ENCODE measurements at places on chromosomes 5 and 9.

DNA sequence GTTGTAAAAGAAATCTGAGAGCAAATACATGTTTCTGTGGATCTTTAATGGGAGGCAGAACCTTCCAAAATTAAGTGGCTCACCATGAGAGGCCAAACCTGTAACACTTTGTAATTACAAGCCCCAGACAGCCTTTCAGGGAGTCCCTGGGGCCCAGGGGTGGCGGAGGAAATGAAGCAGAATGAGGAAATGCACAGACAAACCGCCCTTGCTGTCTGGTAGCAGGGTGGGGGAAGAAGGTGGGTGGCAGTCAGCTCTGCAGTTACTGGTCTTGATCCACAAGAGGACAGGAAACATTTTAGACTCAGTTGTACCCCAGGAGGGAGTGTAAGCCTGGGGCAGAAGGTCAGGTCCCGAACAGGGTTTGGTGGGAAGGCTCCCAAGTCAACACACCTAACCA is 6.5 kb downstream of the ARL14EPL start:
- no peak for DNase-seq

DNA sequence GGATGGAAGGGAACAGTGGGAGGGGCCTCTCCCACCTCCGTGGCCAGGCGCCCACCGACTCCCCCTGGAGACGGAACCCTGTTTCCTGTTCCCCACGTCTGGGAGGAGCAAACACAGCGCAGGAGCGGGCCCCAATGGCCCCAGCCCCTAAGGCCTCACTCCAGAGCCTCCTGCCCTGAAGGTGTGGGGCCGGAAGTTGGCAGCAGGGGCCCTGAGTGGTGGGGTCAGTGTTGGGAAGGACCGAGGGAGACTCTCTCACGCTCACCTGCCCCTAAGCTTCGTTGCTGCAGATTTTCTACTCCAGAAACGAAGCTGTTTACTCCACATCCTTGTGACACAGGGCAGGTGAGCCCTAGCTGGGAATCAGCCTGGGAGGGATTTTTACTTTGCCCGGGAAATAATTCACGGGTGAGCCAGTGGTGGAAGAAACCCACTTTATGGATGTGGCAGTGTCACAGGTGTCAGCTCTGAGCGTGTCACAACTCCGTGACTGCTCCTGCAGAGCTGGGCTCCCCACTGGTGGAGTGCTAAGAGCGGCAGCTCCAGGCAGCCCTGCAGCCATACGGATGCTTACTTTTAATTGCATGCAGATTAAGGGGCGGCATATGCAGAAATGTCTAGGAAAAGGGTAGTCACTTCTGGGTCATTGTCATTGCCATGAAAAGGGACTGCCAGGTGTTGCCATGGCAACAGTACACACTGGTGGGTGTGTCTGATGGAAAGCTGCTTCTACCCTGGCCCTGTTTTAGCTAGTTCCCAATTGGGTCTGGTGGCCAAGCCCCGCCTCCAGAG is 77.5 kb upstream of the OLFM1 start:
- no peak for DNase-seq

DNA sequence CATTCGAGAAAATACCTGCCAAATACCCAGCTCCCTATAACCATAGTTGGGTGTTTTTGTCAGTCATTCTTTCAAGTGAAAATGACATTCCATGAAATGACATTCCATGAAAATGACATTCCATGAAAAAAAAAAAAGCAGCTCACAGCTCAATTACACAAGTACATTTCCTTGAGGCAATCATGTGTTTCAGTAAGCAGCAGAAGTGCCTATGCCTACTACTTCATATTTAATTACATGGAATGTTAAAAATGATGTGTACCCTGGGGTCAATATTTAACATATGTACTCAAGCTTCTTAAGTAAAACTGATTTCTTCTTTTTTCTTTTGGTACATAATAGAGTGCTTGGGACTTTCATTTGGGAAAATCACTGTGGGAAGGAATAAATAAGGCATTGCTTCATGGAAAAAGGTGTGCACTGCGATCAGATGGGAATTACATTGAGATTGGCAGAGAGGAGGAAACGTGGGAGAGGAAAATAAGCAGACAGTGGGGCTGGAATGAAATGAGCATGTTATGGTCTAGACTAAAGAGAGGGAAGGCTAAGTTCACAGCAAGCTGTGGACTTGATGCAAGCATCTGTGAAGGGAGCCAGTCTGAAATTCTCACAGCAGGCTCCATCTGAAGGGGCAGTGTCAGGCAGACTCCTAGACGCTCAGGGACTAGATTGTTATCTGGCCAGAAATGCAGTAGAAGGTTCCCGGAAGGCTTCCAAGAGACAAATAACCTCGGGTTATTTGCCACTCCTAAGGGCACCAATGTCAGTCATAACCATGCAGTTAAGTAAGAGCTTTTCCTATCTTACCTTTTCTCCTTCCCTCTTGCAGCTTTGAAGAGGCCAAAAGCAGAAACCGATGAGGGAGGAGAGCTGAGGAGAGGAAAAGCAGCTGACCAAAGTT is 15.2 kb upstream of the SPATA9 start:
- no peak for DNase-seq

- DNase-seq: no peak
These were observed 159.3 kb downstream of the CEP120 start for GRCh38 chr5:123263859-123264258.

DNA sequence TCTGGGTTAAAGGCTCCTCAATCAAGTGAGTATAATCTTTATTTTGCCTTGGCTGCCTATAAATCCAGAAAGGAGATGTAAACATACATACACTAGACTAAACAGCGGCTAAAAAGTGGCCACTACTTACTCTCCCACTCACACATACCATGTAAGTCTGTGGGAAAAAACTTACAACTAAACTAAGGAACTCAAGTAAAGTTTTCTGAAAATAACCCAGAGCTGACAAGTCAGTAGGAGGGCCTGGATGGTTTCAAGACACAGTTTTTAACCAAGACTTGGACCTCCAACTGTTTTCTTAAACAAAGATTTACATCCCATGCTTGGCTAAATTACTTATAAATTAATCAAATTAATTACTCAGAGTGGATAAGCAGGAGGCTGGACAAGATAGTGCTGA is 64.5 kb downstream of the CEP120 start:
- DNase-seq: no peak

- no peak for DNase-seq
These were observed 1.3 kb downstream of the ANXA1 start for GRCh38 chr9:73152953-73153352.

DNA sequence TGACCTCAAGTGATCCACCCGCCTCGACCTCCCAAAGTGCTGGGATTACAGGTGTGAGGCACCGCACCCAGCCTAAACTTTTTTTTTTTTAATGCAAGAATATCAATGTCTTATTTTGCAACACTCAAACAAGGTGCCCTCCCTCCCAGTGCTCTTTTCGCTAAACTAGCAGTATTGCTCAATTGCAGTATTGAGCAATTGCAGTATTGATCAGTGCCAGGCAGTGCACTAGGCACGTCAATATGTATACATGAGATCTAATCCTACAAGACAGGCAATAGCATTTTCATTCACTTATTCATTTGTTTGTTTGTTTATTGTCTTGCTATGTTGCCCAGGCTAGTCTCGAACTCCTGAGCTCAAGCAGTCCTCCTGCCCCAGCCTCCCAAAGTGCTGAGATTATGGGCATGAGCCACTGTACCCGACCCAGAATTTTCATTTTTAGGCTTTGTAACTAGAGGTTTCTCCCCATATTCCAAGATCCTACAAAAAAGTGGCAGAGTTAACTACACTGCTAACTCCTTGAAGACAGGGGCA is 94.5 kb downstream of the TTLL11 start:
- DNase-seq: no peak

- DNase-seq: no peak
These were observed 45.6 kb downstream of the VCAN start for GRCh38 chr5:83517072-83517687.

- no peak for DNase-seq
These were observed 33.3 kb downstream of the KCTD16 start for GRCh38 chr5:144203750-144204596.

- DNase-seq: no peak
These were observed 461.0 kb downstream of the NR2F1-AS1 start for GRCh38 chr5:93120051-93120450.

DNA sequence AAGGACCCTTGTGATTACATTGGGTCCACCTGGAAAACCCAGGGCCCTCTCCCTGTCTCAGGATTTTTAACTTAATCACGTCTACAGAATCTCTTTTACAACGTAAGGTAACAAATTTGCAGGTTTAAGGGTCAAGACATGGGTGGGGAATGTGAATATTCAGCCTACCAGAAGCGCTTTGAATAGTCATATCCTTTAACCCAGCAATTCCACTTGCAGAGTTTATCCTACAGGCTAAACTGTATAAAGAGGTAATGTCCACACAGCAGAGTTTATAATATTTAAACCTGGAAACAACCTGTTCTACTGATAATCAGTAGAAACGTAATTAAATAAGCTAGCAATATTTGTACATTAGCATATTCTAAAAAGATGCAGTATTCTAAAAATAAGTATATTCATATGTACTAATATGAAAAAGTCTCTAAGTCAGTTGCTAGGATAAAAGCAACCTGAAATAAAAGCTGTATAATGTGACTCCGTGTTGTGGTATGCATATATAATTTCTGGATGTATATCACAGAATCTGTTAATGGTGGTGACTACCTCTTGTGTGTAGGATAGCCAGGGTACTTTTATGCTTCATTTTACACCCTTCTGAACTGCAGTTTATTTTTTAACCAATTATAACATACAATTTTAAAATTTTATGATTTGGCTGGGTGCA is 14.1 kb upstream of the NIPAL4 start:
- DNase-seq: no peak

DNA sequence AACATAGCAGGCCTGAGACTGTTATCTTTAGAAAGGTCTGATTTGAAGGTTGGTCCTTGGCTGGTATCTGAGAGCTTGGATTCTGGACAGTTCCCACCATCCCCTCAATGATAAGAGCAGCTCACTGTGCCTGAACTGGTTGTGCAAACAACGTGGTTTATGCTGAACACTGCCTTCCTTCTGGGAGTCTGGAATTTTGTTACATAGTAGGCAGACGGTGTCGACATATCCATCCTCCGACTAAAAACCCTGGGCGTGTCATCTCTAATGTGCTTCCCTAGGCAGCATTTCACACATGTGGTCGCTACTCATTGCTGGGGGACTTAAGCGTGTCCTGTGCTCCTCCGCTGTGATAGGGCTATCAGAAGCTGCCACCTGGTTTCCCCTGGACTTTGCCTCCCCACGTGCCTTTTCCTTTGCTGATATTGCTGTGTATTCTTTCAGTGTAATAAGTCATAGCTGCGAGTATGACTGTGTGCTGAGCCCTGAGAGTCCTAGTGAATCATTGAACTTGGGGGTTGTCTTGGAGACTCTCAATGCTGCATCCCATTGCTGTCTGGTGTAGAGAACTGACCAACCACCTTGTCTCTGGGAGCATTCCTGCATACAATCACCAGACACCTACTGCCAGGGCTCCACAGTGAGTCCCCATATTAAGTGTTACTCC is 119.1 kb upstream of the TBC1D2 start:
- no peak for DNase-seq

DNA sequence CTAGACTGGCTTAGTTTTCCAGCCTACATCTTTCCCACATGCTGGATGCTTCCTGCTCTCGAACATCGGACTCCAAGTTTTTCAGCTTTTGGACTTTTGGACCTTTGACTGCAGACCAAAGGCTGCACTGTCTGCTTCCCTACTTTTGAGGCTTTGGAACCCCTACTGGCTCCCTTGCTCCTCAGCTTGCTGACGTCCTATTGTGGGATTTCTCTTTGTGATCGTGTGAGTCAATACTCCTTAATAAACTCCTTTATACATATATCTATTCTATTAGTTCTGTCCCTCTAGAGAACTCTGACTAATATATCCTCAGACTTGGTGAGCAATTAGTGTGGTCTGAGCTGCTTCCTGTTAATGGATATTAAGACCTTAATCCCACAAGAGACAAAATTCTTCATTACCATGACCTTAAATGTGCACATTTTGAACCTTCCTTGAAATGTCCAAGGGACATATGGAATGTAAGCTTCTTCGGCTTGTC is 752.9 kb downstream of the CDH18 start:
- no peak for DNase-seq

DNA sequence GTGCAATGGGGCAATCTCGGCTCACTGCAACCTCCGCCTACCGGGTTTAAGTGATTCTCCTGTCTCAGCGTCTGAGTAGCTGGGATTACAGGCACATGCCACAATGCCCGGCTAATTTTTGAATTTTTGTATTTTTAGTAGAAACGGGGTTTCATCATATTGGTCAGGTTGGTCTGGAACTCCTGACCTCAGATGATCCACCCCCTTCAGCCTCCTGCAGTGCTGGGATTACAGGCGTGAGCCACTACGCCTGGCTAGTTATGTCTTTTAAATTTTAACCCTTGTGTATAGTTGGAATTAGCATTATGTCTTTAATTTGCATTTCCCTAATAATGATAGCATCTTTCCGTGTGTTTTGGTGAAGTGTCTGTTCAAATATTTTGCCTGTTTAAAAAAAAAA is 11.5 kb downstream of the GPBP1 start:
- no peak for DNase-seq

DNA sequence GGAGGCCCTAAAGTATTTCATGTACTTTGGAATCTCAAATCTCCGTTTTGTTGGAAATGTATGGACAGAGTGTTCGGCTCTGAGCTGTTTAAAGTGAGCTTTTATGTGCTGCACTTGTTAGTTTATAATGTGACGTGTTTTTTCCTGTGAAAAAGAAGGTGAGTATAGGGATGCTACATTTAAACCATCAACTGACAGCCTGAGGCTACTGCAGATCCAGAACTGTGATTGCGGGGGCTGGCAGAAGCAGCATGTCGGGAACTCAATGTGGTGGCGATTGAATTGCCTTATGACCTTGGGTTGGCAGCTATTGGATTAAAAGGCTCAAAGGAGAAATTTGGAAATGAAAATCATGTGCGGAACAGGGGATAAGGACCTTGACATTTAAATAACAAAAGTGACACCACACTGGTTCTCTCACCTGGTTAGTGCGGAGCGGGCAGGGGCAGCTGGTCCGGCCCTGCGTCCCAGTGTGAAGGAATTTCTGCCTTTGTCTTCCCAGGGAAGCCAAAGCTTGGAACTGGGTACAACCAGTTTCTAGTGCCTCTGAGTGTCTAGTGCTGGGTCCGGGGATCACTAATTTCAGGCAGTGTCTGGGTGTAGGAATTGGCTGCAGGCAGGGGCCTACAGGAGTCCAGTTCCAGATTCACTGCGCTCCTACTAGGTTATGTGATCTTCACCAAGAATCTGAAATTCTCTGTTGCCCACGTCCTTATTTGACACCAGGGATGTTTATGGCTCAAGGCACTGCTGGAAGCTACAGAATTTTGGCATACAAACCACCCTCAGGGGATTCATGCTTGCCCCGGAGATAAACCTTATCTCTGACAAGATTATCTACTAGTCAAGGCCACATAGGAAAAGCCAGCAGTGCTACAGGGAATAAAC is 120.7 kb upstream of the ERCC6L2 start:
- no peak for DNase-seq

GRCh38 chr5:178246624-178247279 is 14.2 kb upstream of the PHYKPL start:
- no peak for DNase-seq

DNA sequence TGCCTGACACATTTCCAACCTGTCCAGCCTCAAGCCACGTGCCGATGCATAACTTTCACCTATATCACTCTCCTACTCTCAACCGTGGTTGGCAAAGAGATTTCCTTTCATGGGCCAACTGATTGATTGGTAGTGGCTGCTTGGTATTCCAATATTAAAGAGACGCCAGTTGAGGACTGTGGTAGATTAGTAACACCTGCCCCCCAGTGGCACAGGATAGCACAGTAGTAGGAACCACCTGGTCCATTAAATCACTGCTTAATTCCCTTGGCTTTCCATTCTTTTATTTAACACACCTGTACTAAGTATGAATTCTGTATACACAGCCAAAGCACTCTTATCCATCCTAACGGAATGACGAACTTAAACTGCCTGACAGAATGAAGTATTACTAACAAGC is 19.1 kb upstream of the FOXB2 start:
- no peak for DNase-seq
